ENCODE measurements at places on chromosomes 4 and X.

DNA sequence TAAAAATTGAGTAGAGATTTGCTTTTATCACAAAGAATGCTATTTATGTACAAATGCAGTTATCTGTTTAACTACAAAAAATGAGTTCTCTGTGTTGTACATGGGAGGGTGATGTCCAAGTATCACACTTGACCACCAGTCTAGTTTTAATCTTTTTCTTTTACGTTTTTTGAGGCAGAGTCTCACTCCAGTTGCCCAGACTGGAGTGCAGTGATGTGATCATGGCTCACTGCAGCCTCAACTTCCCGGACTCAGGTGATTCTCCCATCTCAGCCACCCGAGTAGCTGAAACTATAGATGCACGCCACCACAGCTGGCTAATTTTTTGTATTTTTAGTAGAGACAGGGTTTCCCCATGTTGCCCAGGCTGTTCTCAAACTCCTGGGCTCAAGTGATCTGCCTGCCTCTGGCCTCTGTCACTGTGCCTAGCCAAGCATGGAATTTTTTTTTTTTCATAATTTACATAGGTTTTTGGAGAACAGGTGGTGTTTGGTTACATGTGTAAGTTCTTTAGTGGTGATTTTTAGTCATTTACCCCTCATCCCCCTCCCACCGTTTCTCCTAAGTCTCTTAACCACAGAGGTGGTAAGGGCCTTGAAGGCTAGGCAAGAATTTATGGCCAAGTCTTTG is 47.9 kb upstream of the RPA4 start:
- DNase-seq: no peak

DNA sequence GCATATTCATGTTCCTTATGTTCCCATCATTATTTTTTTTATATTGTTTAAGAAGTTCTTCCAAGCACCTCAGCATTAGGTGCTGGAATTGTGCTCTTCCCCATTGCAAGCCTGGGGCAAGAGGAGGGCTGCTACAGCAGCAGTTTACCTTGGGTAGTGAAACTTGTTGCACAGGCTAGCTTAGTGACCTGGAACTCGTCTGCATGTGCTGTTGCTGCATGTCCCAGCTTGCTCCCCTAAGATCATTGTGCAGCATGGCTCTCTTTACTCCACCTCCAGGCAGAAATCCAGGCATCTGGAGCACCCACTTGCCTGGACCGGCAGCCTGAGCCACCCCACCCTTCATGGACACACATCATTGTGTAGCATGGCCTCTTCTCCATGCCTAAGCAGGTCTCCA is 776.0 kb downstream of the GLUD2 start:
- no peak for DNase-seq

- no peak for DNase-seq
Measured at GRCh38 chr4:26589705-26590104, 5.8 kb downstream of the TBC1D19 start.

- no peak for DNase-seq
Measured at GRCh38 chrX:88613338-88613737, 133.7 kb upstream of the CPXCR1 start.

GRCh38 chr4:129040471-129040870 is 52.9 kb downstream of the SCLT1 start:
- DNase-seq: no peak

- no peak for DNase-seq
Measured at GRCh38 chr4:40837094-40837870, 87.5 kb downstream of the NSUN7 start.

- DNase-seq: no peak
Measured at GRCh38 chrX:42694260-42694815, 83.6 kb downstream of the PPP1R2C start.

- DNase-seq: no peak
Measured at GRCh38 chrX:124592744-124593143, 246.4 kb downstream of the SH2D1A start.

- DNase-seq: no peak
Measured at GRCh38 chrX:139811942-139812629, 104.1 kb upstream of the MCF2 start.

GRCh38 chr4:10736266-10736665 is 51.7 kb upstream of the CLNK start:
- no peak for DNase-seq
